ENCODE measurements at places on chromosomes 3 and 15. TPM values are rescaled to one million over a fixed set of nuclear protein-coding genes. Genes with fewer than 3 reads are reported as not detected.

LRRC31 gene
- total RNA-seq, result 0.29 TPM

- DNase-seq, result no peak
- H3K4me3 ChIP-seq, result peak overlapping the region; percentile 78
- peak overlapping the region; percentile 92 for H3K27ac ChIP-seq
- H3K36me3 ChIP-seq, result no peaks in the 10 kb centered on the region
- H3K27me3 ChIP-seq, result no peaks in the 10 kb centered on the region
Measured at GRCh38 chr3:136249593-136249992, 547 bp upstream of the PCCB start.

RBP2 gene
- total RNA-seq, result 9.3 TPM

DNA sequence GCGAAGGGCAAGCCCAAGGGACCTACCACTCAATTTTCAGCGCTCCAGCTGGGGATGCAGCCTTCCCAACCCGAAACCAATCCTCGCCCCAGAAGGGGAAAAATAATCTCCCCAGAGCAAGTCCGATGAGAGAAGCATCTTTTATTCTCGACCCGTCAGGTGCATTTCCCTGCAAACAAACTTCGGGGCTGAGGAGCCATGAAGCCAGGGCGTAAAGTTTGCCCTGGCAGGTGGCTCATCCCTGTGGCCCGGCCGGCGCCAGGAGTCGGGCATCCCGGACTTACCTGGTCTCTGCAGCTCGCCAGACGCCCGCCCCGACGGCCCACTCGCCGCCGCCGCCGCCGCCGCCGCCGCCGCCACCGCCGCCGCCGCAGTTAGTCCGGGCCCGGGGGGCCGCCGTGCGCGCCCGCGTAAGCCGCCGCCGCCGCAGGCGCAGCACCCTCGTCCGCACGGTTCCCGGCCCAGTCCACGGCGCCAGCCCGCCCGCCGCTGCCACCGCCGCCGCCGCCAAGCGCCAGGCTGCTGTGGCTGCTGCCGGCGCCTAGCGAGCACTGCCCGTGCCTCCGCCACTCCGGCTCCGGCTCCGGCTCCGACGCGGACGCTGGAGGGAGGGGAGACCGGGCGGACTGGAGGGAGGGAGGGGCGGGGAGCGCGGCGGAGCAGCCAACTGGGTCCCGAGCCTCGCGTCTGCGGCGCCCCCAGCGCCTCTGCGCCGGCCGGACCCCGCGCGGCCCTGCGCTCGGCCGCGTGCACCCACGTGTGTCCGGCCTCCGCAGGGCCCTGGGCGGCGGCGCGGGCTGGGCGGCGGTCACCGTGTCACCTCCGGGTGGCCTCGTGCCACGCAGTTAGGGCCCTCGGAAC is at the start of gene CNTN3:
CNTN3 (minus strand) TSS at position 553 of the 861 bp plus-strand sequence. CDS start 93,547 bp downstream, outside the sequence.
- no peak within 1 kb of the TSS for H3K27ac ChIP-seq
- no peaks in the 10 kb centered on the region for H3K4me1 ChIP-seq
- H3K27me3 ChIP-seq, result peaks cover 36% of the 10 kb centered on the region
- H3K36me3 ChIP-seq, result no peaks in the 10 kb centered on the region
- peak within 1 kb of the TSS; percentile 19 for H3K4me3 ChIP-seq

- H3K27ac ChIP-seq, result no peak overlapping the region
- H3K4me1 ChIP-seq, result no peaks in the 10 kb centered on the region
- DNase-seq, result no peak
- no peaks in the 10 kb centered on the region for H3K36me3 ChIP-seq
- no peak overlapping the region for H3K4me3 ChIP-seq
Measured at GRCh38 chr15:40501487-40501886, 30.7 kb downstream of the CHST14 start.

DNA sequence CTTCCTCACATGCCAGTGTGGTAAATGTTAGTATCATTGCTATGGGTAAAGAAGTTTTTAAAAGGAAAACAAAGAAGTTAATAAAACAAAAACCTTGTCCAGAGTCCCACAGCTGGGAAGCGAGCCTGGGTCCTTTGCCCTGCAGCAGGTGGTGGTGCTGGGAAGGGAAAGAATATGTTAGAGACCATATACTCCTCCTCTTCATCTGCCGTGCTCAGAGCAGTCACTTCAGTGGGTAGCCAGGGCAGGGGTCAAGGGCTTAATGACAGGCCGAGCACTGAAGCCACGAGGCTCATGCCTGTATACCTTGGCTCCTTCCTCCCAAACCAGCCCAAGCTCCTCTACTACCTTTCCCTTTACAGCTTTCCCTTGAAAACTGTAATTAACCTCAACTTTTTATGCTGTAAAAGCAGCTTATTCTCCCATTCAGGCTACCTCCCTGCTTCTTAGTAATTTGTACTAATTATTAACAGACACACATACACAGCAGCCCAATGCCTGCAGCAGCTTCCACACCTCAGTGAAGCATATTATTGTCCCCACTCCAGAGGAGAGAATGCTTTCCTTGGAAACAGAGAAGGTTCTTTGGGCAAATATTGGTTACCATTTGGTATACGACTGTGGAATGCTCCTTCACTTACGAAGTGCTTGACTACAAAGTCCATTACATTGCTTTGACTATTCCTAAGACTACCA is 362.1 kb downstream of the EPHB1 start:
- no peak overlapping the region for H3K4me3 ChIP-seq
- DNase-seq, result no peak
- no peaks in the 10 kb centered on the region for H3K4me1 ChIP-seq

ALPK3 gene
- 6.9 TPM for total RNA-seq

- peaks cover 3% of the 10 kb centered on the region for H3K36me3 ChIP-seq
- H3K27ac ChIP-seq, result no peak overlapping the region
- H3K27me3 ChIP-seq, result no peaks in the 10 kb centered on the region
- no peaks in the 10 kb centered on the region for H3K4me1 ChIP-seq
- H3K4me3 ChIP-seq, result no peak overlapping the region
Measured at GRCh38 chr3:93923006-93923405, 50.7 kb downstream of the PROS1 start.

DNA sequence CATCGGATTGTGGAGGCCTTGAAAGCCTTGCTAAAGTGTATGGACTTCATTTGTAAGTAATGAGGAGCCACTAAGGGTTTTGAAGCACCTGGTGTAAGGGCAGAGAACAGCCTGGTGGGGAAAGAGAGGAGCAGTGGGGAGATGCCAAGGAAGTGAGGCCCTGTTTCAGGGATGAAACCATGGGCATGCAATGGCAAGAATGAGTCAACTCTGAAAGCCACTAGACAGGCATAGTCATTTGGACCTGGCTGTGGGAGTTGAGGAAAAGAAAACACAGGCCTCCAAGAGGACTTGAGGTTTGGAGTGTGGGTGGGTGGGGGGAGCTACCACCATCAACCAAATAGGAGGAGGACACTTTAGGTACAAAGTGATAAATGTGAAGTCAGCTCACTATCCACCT is 7.6 kb downstream of the XCR1 start:
- no peaks in the 10 kb centered on the region for H3K36me3 ChIP-seq
- H3K4me1 ChIP-seq, result peaks cover 13% of the 10 kb centered on the region
- DNase-seq, result no peak
- H3K4me3 ChIP-seq, result no peak overlapping the region

LPCAT4 gene
- 38.8 TPM for total RNA-seq

CHST13 gene
- total RNA-seq, result 3.0 TPM
